ENCODE measurements at places on chromosomes 13 and 19.

DNA sequence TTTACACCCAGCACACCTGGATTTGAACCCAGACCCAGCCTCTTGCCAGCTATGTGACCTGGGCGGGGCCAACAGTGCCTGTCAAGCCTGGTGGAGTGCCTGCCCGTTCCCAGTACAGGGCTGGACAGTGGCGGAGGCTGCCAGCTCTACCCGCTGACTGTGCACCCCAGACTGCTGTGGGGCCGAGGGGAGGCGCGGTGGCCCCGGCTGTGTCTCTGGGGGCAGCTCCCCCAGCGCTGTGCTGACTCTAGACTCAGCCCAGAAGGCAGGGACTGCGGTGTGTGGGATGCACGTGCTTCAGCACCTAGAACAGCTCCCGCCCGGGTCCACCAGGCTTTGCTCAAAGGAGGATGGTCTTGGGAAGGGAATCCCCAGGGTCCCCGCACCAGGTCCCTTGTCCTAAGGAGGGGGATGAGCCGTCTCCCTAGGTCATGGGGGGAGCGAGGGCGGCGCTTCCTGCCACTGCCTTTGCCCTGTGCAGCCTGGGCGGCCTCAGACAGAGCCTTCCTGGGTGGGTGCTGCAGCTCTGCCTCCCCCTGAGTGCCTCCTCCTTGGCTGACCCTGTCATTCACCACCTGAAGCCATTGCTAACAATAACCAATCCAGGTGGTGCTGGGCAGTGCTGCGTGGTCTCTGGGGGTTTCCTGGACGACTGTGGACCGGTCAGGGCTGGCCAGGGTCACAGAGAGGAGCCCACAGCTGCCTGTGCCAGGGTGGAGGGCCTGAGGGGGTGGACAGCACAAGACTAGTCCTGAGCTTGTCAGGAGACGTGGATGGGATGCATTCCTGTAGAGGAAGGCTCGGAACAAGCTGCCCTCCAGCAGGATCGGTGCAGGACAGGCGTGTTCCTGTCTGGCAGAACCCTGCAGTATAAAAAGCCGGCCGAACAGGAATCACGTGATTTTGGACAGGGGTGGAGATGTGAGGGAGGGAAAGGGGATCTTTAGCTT is 18.6 kb downstream of the TMEM255B start:
- no peak for DNase-seq

GRCh38 chr19:13085666-13086065 is 17.0 kb downstream of the LYL1 start:
- no peak for DNase-seq

DNA sequence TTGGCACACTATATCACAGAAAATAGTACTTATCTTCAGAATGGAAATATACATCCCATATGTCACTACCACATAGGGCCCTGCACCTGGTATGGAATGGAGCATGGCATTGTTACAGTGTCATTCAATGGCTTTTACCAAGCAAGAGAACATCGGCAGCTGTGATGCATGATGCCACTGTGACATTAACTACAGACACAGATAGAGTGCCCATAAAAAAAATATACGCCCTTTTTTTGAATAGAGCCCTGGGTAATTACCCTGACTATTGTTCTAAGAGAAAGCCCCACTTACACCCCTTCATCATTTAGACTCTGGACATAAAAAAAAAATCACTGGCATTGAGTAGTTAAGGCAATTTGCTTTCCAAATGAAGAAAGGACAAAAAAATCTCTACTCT is 320.3 kb downstream of the DNAJC15 start:
- DNase-seq, result peak; percentile 20

GRCh38 chr13:60152114-60152513 is 11.6 kb downstream of the DIAPH3 start:
- no peak for DNase-seq

DNA sequence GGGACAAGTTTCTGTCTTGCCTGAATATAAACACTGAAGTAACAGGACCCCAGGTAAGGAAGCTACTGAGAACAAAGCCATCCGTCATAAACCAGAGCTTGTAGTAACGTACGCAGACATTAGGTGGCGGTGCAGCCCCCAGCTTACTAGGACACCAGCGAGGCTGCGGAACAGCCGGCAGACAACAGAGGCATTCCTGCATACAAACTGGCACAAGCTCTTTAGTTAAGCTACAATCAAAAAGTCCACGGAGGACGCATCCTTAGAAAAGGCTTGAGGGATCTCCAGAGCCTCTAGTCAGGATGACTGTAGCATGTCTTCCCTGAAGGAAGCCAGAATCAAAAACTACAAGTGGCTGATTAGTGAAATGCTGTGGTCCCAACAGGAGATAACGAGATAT is 26.2 kb downstream of the ZNF160 start:
- DNase-seq, result peak; percentile 8

GRCh38 chr13:96573563-96573962 is 420.7 kb downstream of the OXGR1 start:
- no peak for DNase-seq

DNA sequence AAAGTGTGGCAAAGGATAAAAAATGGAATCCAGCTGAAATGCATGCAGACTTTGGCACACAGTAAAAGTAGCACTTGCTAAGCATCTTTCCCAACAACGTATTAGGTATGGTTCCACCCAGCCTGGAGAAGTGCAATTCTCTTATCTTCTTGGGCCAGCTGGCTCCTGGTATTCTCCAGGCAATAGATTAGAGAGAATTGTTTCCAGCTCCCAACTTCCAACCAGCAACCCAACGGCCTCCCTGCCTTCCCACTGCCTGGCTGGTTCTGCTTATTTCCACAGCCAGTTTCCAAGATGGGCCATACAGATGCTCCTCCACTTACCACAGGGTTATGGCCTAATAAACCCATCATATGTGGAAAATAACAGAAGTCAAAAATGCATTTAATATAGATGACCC is 133.4 kb downstream of the OXGR1 start:
- no peak for DNase-seq

- DNase-seq, result no peak
Observed at GRCh38 chr19:34431681-34432402, 3.7 kb downstream of the UBA2 start.

- DNase-seq, result no peak
Observed at GRCh38 chr13:60135344-60135743, 28.4 kb downstream of the DIAPH3 start.

- DNase-seq, result no peak
Observed at GRCh38 chr13:46086421-46086922, 18.4 kb downstream of the CPB2 start.

DNA sequence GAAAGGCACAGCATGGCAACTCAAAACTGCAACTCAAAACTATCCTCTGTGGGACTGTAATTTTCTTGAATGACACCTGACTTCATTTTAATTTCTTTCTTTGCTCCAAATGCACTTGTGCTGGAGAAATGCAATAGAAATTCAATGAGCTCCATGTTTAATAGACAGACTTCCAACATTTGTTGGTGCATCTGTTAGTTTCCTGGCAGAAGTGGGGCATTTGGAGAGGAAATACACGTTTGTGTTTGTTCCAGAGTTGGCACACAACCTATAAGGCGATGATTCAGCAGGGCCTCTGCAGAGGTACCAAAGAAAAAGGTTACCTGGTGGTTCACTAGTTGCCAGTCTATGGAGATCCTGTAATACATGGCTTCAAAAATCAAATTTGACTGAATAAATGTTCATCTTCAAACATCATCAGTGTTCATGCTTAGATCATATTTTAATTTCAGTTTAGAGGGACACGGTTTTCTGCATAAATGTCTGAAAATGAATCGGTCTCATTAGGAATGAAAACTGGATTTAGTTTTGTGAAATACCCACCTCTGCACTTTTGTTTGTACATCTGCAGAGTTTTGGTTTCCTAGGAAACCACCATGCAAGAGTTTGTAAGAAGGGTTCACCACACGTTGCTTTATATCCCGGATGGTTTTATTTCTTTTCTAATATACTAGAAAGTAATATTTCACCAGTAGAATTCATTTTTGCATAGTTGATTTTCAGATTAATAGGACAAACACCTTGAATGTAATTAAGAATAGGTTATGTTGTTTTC is 21.8 kb upstream of the OBI1 start:
- peak; percentile 42 for DNase-seq

GRCh38 chr13:109779074-109779473 is 7.3 kb downstream of the IRS2 start:
- no peak for DNase-seq

DNA sequence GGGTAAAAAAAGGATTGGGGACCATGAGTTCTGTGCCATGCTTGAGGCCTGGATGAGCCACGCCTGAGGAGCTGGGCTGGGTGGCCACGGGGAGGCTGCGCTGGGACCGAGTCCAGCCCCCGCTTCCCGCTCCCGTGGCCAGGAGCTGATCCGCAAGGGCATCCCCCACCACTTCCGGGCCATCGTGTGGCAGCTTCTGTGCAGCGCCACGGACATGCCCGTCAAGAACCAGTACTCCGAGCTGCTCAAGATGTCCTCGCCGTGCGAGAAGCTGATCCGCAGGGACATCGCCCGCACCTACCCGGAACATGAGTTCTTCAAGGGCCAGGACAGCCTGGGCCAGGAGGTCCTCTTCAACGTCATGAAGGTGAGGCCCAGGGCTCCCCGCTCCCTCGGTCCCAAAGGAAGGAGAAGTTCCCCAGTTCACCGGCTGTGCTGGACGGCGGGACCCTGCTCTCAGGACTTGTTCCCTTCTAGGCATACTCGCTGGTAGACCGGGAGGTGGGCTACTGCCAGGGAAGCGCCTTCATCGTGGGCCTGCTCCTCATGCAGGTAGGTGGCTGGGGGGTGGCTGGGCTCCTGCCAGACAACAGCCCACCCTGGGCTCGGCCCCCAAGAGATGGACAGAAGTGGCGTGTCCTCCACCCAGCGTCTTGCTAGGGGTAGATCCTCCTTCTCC is 18.9 kb downstream of the EVI5L start:
- no peak for DNase-seq

GRCh38 chr13:51282322-51282721 is 57.2 kb upstream of the SERPINE3 start:
- DNase-seq, result peak; percentile 18

DNA sequence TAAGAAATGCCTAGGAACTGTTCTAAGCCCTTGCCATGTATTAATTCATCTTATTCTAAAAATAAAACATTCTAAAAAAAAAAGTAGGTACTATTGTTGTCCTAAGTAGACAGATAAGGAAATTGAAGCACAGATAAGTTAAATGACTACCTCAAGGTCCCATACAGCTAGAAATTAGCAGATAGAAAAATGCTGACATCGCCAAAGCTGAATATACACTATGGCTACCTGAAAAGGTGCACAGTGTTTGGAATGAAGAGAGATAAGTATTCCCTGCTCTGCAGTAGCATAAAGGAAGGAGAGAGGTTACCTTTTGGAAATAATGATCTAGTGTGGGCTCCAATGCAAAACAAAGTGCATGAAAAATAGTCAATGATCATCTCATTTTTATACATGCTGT is 65.3 kb downstream of the DCT start:
- DNase-seq, result no peak

DNA sequence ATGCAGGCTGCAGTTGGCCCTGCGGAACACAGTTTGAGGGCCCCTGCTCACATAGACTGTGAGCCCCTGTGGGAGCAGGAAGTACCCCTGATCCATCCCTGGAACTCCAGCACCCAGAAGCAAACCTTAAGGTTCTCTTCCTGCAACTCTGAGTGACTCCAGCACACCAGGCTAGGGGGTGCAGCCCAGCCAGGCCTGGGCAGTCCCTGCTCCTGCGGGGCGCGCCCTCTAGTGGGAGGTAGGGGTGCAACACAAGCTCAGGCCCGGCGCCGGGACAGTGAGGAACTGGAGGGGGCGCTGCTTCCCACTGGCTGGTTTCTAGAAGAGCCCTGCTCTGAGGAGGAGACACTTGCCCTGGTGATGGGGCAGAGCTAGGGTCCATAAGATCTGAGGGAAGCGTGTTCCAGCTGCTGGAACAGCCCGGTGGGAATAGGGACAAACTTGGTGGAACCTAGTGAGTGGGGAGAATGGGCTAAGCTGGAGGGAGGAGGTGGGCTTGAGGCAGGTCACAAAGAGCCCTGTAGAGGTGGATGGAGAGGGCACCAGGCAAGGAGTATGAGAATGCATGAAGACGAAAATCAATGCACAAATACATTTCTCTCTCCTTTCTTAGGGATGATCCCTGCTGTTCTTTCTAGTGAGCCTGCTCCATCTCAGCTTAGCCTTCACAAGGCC is 5.0 kb downstream of the ZSCAN5A start:
- DNase-seq, result peak; percentile 65

GRCh38 chr13:40568246-40569023 is 98.0 kb downstream of the FOXO1 start:
- DNase-seq, result no peak

GRCh38 chr19:30153326-30154210 is 211.5 kb downstream of the URI1 start:
- DNase-seq, result no peak

- no peak for DNase-seq
Observed at GRCh38 chr19:16847430-16847829, 18.2 kb downstream of the SIN3B start.

GRCh38 chr13:71879129-71879535 is 12.1 kb upstream of the DACH1 start:
- peak; percentile 86 for DNase-seq

DNA sequence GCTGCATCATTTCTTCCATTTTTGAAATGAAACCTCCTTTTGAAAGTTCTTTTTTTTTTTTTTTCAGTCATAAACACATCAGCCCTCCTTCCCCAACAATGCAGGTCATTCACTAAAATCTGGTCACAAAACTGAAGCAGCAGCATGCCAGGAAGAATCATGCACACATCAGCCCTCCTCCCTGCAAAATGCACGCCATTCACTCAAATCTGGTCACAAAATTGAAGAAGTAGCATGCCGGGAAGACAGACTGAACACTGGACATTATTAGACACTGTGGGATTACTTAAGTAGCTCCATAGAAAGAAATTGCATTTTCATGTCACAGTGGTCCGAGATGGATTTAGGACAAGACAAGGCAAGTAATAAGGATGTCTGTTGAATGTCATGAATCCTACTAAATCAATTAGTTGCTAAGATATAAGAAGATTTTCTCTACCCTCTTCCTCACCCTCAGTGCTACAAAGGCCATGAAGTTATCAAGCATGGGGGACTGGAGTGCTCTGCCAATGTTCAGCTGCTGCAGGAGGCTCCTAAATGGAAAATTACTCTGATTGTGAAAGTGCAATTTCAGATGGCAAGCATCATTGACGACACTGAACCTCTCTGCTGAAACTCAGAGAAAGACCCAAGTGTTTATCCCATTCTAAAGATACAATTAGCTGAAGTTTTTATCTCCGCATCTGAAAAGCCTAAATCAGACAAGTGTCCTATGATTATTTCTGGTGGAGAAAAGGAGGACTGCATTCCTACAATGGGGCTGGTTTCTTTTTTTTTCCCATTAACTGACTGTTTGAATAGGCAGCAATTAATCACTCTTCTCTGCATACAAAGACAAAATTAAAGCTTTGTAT is 913.2 kb downstream of the DIAPH3 start:
- DNase-seq, result no peak

GRCh38 chr13:21747456-21747855 is 76.6 kb downstream of the FGF9 start:
- no peak for DNase-seq

DNA sequence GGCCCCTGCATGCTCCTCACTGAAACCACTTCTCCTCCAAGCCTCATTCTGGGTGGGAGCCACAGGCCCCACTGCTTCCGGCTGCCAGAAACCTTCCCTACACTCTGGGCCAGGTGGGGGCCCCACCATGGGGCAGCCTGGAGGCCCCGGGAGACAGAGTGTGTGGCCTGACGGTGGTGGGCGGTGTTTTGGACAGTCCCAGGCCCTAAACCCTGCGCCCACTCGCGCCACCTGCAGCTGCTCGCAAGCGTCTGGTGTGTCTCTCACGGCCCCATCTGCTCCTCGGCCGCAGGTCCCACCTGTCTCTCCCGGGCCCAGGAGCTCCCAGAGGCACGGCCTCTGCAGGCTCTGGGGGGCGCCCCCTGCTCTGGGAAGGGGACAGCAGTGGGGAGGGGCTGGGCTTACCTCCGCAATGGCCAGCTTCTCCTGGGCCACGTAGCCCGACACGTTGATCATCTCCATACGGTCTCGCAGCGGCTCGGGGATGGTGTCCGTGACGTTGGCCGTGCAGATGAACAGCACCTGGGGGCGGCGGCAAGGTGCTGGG is 5.6 kb downstream of the RPL36 start:
- no peak for DNase-seq

Data from COR-L47 (cell line).